Thoracic aorta (tissue), 2 donors: ENCODE measurements at places on chromosomes 7 and 10. TPM values are rescaled to one million over a fixed set of nuclear protein-coding genes. Genes with fewer than 3 reads are reported as not detected.

DNA sequence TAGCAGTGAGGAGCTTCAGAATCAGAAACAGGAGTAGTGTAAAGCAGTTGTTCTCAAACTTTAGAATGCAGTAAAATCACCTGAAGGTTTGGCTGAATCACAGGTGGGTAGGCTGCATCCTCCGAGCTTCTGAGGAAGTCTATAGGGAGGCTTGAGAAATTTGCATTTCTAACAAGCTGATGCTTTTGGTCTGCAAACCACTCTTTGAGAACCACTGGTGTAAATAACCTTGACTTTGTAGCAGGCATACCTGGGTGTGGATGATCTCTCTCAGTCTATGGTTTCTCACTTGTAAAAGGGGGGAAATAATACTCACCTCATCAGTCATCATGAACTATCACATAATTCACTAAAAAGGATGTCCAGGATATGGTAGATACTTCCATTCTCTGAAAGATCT is 118.1 kb downstream of the SRI start:
- DNase-seq, result no peak

DNA sequence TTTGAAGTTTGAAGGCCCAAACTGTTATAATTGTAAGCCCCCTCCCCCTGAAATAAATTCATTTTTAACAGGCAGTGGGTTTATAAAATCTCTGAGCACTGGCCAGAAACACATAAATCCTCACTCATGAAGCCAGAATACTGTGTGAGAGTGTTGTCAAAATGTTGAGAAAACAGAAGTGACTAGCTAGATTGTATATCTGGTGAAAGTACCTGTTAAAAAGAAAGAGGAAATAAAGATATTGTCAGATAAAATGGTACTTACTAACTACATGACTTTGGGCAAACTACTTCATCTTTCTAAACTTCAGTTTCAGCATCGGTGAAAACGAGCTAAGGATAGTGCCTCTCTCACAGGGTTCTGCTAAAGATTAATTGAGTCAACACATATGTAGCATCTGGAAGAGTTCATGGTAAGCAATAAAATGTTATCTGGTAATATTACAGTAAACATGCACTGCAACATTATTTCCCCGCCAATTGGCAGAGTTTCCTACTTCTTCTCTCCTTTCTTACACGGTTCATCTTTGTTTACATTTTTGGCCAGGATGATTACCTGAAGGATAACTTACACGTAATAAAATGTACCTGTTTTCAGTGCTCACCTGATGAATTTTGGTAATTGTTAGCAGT is 202.5 kb upstream of the CHRM2 start:
- DNase-seq, result no peak

DNA sequence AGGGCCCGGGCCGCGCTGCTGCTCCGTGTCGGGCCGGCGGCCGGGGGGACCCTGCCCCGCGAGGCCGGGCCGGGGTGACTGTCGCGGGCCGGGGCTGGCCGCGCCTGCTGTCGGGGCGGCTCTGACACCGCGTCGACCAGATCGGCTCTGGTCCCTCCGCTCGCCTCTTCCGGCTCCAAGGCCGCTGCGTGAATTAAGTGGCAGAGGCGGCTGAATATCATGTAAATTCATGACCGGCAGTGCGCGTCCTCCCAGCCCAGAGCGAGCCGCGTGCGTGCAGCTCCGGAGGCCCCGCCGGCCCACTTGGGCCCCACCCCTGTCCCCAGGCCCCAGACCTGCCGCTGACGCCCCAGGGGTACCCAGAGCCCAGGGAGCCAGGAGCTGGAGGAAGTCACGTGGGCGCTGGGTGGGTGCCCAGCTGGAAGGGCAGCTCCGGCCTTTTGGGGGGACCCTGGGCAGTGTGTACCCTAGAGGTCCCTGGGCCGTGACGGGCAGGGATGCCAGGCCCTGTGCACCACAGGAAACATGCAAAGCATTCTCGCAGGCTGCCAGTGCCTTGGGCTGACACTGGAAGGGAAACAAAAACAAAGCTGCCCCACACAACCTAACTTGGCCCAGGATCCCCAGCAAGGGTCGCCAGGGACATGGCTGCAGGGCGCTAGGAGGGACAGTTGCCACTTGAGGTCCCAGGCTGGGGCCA is 584.0 kb upstream of the MKI67 start:
- no peak for DNase-seq

GRCh38 chr10:34826857-34827766 is 12.0 kb upstream of the PARD3 start:
- DNase-seq, result no peak

GRCh38 chr10:99996671-99997648 is 12.8 kb downstream of the DNMBP start:
- DNase-seq, result no peak

DNA sequence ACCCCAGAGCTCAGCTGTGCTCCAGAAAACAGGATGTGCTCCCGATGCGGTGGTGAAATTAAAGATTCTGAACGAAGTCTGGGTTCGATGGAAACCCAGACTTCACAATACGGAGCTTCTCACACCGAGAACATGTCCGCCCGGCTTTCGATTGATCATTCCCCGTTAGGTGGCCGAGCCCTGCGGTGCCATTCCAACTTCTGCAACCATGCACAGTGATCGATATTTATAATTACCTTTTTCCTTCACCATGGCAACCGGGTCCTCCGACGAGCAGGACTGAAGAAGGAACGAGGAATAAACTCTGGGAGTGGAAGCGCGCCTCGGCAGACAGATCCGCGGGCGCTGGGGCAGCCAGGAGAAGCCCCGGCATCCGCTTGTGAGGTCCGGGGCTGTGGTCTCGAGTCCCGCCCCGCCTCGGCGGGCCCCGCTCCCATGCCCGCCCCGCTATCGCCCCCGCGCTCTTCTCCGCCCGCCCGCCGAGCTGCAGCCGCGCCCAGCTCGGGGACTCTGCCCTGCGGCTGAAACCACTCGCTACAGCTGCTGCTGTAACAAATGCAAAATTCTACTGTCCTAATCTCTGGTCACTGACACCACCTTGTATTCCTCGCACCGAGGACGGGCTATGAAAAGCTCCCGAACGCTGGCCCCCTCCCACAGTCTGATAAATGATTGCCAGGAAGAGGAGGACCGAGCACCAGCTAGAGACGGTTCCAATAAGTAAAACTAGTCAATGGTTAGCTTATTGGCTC is 26.2 kb downstream of the ABLIM1 start:
- DNase-seq, result no peak

GRCh38 chr7:156059369-156059768 is 247.1 kb upstream of the SHH start:
- no peak for DNase-seq

GRCh38 chr10:129777687-129778086 is 186.4 kb downstream of the EBF3 start:
- no peak for DNase-seq

DNA sequence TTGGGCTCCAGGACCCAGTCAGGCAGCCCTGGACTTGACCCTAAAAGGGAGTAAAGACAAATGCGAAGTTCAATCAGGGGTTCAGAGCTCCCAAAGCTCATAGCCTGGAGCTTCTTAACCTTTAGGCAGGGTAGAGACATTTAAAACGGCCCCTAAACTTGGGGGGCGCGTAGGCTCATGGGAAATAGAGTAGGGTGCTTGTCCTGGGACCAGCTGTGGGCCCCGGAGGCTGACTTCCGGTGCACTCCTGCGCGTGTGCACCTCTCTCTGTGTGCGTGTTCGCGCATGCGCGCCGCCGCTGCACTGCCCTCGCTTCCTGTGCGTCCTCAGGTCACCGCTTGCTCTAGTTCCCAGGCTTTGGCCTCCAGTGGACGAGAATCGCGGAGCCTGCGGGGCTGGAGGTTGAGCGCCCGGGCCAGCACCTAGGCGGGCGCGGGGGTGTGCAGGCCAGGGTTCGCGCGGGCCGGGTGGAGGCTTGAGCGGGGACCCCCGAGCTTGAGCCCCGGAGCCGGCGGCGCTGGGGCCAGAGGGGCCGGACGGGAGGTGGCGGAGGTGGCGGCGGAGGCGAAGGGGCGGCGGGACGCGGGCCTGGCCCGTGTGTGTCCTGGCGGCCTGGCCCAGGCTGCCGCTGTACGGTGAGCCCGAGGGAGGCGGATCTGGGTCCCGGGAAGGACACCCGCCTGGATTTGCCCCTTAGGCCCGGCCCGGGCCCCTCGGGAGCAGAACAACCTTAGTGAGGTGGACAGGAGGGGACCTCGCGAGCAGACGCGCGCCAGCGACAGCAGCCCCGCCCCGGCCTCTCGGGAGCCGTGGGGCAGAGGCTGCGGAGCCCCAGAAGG is at the start of gene RBAK:
Gene RBAK (plus strand): TSS at position 303 of the 839 bp plus-strand sequence. CDS start 2,217 bp downstream, outside the sequence.
- peak; percentile 73 for DNase-seq

GRCh38 chr7:149367418-149368180 is 93.3 kb downstream of the ZNF777 start:
- no peak for DNase-seq

GRCh38 chr10:96656198-96656577 is 64.1 kb downstream of the PIK3AP1 start:
- no peak for DNase-seq

GRCh38 chr10:27660711-27661110 is 84.9 kb downstream of the MKX start:
- no peak for DNase-seq

- no peak for DNase-seq
Measured at GRCh38 chr7:81903115-81903514, 133.3 kb upstream of the HGF start.

DNA sequence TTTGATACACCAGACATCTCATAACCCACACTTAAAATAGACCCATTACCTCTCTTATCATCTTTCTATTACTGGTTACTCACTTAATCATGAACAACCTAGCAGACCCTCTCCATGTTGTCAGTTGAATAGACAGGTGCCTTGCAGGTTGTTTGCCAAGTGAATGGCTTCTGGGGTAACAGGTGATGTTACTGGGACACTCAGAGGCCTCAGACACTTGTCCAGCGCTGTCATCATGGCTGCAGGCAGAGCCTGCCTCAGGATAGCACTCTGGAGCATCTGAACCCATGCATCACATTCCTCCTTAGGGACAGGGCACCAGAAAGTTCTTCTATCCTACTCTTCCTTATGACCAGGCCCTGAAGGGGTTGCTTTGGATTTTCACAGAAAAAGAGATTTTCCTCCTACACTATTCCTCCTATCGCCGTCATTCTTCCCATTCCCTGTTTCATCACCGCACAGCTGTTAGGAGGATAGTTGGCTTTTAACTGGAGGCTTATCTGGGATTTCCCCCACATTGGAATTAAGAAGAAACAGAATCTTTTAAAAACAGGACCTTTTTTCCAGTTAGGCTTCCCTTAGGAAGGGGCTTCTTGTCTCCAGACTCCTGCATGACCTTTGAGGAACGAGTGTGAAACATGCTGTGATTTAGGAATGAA is 182.1 kb downstream of the VTI1A start:
- no peak for DNase-seq

DNA sequence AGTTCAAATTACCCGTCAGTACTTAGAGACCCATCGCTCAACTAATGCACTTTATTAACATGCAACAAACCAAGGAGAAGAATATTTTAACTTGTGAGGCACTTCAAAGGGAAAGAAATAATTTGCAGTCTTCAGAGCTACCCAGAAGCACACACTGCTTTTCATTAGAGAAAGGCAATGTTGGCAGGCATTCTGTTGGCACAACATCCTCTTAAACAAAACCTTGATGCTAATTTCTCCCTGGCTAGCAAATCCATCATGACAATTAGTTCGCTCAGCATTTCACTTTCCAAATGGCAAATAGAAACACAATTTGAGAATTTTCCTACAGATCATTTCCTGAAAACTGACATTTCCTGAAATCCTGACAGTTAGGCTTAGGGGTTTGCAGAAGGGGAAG is 155.6 kb upstream of the FAM13C start:
- DNase-seq, result no peak

GRCh38 chr10:124149189-124150042 is 56.0 kb upstream of the CHST15 start:
- DNase-seq, result no peak

- no peak for DNase-seq
Measured at GRCh38 chr7:131969560-131969959, 413.1 kb upstream of the PODXL start.

GRCh38 chr10:85603151-85603940 is 763.2 kb downstream of the GRID1 start:
- no peak for DNase-seq

GRCh38 chr10:22900841-22901601 is 26.8 kb upstream of the ARMC3 start:
- no peak for DNase-seq

GRCh38 chr7:130123501-130123900 is 53.2 kb downstream of the KLHDC10 start:
- no peak for DNase-seq

GRCh38 chr7:74412603-74413002 is 41.1 kb upstream of the GTF2IRD1 start:
- no peak for DNase-seq

DNA sequence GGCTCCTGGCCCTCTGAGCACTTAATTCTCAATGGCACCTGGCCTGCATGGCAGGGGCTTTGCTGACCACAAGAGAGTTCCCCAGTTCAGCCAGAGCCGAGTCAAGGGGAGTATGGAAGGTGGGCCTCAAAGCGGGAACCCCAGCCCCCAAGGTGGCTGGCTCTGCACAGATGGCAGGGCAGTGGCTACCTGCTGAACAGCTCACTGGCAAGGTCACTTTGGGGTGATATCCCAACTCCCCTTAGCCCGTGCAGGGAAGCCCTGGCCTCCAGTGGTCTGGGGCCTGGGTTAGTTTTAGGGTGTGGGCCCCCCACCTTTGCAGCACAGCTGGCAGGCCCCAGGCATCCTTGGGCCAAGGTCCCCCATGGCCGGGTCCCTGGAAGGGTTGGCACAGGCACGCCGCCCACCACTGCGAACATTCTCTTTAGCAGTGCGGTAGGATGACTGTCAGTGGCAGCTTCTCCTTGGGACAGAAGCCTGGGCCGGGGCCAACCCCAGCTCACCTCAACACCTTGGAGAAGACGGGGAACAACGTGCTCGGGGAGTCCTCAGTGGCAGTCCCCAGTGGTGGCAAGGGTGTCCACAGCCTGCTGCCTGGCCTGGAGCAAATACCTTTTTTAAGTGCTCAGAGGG is 36.8 kb downstream of the PPIF start:
- DNase-seq, result no peak

- DNase-seq, result no peak
Measured at GRCh38 chr10:34337917-34338316, 477.2 kb downstream of the PARD3 start.

DNA sequence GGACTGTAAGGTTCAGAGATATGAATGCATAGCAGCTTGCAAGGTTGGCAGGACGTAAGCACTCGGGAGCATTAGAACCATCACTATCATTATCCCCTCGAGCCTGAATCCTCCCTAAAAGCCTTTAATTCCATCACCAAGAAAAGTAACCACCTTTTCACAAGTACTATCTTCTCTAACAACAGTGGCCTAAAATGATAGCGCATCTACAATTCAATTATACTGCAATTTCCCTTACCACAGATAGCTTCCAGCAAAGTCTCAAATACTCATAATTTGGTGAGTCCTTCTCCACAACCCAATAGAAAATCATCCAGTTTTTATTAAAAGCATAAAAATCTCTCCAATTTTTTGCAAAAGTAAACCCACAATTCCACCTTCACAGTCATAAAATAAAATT is 42.0 kb downstream of the COL1A2 start:
- no peak for DNase-seq

The KDM7A gene
- 42.7 TPM for total RNA-seq

The EBF3 gene
- total RNA-seq, result 3.6 TPM

The PPP1R17 gene
- total RNA-seq, result not detected

The DAGLB gene
- total RNA-seq, result 28.6 TPM

The TMEM176A gene
- total RNA-seq, result 23.4 TPM

The GJD4 gene
- not detected for total RNA-seq

The MAGI2 gene
- 31.8 TPM for total RNA-seq

The HABP2 gene
- total RNA-seq, result not detected
